ENCODE measurements at places on chromosomes 3 and 15.

- no peak for DNase-seq
Measured at GRCh38 chr3:197408177-197408957, 110.0 kb upstream of the DLG1 start.

DNA sequence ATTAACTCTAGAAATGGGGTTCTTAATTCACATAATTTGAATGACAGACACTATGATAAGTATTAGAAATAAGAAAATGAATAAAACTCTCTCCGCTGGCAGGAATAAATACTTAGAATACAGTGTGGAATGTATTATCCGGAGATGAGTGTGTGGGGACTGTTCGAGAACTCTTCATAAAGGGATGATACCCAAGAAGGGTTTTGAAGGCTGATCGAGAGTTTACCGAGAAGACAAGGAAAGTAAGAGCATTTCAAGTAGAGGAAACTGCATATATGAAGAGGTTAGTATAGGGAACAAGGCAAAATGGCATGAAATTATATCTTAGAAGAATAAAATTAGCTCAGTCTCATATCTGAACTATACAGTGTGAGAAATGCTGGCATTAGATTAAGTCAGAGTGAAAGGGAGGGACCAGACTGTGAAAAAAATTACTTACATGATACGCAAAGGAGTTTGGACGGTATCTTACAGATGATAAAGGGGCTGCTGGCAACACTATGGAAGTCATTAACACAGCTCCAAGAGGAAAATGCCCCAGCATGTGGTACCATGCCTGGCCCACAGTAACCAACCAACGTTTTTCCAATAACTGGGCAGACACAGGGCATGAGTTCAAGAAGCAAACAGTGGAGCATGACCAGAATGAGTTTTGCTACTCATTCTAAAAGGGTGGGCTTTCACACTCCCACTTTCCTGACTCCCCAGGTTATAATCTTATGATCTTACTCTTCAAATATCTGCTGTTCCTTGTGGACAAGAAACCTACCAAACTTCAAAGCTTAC, 6.5 kb downstream of the DCBLD2 start:
- DNase-seq, result no peak

DNA sequence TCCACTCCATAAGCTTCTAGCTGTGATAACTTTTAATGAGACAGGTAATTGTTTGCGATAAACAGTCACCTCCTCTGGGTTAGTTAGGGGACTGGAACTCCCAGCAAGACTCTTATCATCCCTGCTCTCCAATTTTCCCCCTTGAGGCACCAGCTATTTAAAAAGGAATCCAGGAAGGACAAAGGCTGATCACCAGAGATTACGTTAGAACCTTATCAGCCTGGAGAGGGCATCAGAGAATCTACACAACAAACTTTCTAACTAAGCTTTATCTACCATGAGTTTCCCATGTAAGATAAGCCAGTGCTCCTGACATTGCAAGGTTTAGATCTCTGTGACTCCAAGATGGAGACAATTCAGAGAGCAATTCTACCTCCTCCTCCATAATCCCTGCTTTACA, 31.3 kb downstream of the GPR176 start:
- no peak for DNase-seq

GRCh38 chr3:117700573-117701360, 991.2 kb downstream of the TUSC7 start:
- no peak for DNase-seq

DNA sequence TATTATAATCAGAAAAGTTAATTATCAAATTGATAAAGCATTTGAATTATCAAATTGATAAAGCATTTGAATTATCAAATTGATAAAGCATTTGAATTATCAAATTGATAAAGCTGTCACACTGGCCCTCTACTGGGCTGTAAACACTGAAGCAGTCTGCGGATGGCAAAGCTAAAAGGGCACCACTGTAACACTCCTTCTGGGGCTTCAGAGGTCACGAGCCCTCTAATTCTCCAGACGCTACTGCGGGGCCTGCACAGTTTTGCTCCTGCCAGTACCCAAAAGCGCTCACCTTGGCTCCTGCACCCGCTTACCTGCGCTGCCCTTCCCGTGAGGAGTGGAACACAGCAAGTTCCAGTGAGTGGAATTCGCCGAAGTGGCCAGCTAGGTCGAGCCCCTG, 409.0 kb upstream of the KCNMB2 start:
- DNase-seq, result no peak

DNA sequence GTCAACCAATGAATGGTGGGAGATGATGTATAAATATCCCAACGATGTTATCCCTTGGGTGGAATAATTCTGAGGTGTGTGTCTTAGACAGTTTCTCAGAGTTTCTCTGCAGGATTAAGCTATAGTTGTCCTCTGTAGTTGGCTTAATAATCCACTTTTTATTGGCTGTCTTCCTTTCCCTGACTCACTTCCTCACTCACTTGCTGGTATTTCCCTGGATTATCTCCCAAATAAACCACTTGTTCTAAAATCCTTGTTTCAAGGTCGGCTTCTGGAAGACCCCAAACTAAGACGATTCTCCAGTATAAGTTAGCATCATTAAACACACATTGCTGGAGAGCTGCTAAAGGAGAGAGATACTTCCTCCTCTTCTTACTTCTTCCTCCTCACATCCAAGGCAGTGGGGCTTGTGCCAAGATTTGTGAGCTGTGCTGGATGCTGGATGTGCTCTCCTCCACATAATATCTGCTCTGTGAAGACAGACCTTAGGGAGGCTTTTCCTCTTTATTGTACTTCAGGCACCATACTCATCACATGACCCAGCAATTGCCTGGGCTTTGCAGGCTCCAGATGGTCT, 22.5 kb upstream of the ROPN1 start:
- DNase-seq, result no peak

DNA sequence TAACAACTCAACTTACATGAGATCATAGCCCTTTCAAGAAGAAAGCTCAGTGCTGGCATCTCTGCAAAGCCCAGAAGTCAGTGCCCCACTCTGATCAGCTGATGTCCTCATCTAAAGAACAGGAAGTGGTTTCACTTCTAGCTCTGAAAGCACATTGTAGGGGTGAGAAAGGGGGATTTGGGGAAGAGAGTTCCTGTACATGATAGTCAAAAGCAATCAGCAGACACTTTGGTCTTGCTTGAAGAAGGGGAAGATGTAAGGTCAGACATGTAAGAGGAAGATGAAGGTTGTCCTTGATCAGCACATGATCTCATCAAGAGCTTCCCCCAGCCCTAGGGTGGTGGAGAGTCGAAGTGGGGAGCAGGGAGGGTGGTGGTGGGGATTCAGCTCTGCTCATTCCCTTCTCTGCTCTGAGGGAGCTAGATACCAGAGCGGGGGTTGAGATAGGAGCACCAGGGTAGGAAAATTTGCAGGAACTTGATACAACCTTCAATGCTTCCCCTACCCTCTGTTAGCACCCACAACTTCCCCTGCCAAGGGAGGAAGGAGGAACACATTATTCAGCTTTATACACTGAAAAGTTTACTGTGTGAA, 76.4 kb upstream of the ETV5 start:
- DNase-seq, result no peak
